ENCODE measurements at places on chromosomes 5 and 9.

DNA sequence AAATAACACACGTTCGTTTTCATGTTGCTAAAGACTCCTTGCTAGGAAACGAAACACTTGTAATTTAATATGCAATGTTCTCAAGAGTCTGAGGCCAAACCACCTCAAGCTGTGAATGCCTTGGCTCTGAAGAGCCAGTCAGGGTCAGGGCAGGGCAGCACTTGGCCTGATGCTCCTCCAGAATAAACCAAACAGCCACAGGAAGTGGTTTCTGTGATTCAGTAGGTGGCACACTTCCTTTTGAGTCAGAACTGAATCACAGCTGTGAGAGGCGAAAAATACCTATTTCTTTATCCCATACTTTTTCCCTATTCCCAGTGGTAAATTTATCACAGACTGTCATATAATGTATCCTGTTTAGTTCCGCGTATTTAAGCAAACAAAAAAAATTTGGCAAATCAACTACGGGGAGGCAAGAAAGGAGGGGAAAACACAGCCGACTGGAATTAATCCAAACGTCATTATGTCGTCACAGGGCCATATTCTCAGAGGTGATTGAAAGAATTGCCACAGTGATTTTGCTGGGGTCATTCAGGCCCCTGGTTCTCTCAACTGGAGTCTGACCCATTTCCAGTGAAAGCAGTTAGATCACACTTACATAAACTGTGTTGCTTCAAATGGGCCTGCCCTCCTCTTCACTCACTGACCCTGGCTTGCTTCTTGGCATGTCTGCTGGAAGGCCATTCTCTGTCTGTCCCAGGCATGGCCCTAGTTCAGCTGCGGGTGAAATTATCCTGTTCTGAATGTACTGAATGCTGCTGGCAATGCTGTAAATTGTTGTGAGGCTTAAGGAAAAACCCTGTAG, 71.2 kb downstream of the ARRDC3 start:
- DNase-seq: peak; percentile 89

DNA sequence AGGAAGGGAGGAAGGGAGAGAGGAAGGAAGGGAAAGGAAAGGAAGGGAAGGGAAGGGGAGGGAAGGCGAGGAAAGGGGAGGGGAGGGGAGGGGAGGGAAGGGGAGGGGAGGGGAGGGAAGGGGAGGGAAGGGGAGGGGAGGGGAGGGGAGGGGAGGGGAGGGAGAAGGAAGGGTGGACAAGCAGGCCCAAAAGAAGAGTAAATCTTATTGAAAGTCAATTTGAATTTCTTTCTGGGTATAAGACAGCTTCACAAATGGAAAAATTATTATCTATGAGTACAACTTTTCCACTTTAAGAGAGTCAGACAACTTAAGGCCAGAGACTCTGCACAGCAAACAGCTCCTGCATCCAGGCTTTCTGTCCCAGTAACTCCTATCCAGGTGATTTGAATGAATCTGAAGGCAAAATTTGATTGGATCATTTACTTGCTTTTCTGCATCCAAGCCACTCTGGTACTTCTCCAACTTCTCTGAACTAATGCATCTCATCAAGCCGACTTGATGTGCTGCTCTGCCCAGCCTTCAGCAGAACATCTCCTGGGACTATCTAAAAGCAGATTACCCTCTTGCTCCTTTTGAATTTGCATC, 363.4 kb upstream of the KIF2A start:
- no peak for DNase-seq

GRCh38 chr9:134422301-134423090, 96.2 kb downstream of the RXRA start:
- DNase-seq: no peak

DNA sequence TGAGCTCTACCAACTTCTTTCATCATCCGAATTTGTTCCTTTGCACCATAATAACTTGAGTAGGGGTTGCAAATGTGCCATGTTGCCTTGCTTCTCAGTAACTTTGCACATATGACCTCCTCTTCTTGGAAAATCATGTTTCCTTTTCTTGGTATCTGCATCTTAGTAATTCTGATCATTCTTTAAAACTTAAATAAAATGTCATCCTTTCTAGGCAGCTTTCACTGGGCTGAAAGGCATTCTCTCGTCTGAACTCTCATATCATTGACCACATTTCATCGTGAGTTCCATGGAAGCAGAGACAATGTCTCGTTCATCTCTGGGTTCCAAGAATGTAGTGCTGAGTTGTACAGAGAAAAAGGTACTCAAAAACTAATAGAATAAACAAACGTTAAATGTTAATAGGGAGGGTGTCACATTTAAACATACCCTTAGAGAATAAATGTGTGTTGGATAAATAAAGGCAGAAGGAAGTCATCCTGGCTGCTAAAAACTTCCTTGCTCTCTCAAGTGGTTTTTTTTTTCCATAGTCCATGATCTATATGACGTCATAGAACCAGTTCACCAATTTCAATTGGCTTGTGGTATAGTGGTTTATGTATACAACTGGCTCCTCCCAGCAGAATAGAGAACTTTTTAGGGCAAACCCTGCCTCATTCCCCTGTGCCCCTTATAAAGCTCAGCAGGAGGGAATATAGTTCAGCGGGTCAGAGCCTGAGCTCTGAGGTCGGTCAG, 218.1 kb upstream of the TRIM32 start:
- no peak for DNase-seq

DNA sequence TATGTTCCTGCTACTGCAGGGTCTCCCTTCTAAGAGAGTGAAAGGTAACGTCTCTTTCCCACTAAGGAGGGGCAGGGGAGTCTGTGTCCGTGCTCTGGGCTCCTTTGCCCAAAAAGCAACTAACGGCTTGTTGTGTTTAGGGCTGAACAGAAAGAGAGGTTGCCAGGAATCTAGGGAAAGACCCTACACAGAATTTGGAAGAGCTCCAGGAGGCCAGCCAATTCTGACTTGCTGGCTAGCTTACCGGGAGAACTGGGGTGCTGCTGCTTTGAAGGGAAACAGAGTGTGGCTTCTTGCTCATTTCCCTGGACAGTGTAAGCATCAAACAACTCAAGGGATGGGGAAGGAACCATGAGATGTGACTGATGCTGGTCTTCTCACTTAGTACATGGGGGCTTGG, 176.1 kb downstream of the GADD45G start:
- DNase-seq: no peak

- DNase-seq: no peak
These were observed 31.9 kb downstream of the ADAMTSL2 start for GRCh38 chr9:133566382-133566781.

GRCh38 chr5:33227746-33228145, 213.0 kb upstream of the TARS1 start:
- DNase-seq: no peak

DNA sequence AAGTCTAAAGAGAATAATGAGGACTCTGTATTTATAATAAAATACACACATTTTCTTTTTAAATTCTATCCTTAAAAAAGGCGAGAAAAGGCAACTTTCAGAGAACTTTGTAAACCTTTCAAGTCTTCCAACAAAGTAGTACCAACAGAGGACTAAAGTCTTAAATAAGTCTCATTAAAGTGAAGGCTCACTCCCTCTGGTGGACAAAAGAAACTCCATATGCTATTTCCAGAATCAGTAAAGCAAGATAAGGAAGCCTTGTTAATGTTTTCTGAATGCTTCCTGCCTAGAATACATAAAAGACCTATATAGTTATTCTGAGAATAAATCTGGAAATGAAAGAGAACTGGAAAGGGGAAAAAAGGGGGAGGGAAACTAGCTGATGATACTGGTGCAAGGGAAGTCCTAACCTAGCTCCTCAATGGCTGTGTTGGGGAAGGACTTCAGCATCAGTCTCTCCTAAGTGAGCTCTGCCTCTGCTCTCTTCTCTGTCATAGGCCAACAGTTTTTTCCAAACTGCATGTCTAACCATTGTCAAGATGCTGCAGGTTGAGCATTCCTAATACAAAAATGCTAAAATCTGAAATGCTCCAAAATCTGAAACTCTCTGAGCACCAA, 7.2 kb downstream of the HMGCS1 start:
- DNase-seq: peak; percentile 51

DNA sequence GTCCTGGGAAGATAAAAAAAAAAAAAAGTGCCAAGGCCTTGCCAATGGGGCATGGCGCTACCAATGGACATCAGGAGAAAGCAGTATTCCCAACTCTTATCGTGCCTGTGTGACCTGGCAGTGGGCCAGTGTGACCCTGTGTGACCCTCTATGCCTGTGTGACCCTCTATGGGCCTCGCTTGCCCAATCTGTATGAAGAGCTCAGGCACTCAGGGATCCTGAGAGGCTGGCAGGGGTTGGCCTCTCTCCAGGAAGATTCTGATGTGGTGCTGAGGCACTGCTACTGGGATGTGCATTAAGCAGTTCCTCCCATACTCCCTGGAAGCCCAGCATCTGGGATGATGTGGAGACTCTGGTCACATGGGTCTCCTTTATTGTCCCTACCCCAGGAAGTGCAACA, 179.2 kb downstream of the MACROH2A1 start:
- no peak for DNase-seq

DNA sequence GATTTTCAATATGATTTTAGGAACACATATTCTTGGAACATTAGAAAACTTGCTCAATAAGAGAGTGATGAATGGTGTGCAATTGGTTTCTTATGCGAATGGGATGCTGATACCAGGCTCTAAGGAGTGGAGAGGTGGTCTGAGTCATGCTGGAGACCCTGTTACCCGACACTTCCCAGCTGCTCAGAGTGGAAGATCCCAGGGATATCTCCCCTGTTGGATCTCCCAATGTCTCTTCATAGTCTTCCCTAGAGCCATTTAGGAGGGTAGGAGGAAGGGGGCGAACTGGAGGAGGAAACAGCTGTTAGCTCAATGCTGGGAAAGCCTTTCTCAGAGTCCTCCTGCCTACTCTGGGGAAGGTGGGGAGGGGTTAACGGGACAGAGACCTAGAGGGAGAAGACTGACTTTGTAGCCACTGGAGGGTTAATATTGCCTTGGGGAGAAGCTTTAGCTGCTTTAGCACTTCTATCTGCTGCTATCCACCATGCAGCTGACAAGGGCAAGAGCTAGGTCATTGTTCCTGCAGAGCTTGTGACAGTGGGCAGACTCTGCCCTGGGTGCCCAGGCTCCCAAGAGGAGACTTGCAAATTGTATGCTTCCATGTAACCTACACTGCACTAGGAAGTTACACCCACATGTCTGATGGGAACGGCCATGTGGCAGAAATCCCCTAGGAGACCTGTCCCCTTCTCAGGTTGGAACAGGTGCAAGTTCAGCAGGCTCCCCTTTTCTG, 301.0 kb downstream of the GADD45G start:
- DNase-seq: no peak

DNA sequence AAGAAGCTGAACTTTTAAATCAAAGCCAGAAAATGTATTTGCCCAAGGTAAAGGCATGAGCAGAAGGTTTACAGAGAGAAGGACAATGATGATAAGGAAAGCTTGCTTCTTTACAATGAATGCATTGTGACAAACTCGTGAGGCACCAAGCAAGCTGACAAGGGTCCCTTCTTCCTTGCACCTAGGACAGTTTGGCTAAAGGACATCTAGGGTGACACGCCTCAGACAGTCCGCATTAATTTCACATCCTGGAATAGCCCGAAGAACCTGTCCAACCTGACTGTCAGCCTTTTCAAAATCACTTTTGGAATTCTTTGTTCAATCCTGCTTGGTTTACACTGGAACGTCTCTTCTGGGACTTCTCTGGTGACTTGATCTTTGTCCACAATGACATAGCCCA, 146.4 kb upstream of the MAP3K1 start:
- DNase-seq: no peak

- no peak for DNase-seq
These were observed 593.8 kb downstream of the ISL1 start for GRCh38 chr5:51977014-51977413.

DNA sequence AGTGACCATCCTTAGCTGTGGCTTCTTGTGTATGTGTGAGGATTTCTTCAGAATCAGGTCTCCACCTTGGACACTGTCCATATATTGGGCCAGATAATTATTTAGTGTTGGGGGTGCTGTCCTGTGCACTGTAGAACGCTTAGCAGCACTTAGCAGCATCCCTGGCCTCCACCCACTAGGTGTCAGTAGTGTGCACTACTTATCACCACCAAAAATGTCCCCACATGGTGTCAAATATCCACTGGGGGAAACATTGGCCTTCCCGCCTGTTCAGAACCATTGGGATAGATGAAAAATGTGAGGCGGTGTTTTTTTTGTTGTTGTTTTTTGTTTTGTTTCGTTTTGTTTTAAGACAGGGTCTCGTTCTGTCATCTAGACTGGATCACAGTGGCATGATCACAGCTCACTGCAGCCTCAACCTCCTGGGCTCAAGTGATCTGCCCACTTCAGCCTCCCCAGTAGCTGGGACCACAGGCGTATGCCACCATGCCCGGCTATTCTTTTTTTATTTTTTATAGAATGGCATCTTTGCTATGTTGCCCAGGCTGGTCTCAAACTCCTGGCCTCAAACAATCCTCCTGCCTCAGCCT, 67.7 kb downstream of the TENT4A start:
- peak; percentile 50 for DNase-seq

GRCh38 chr9:21555911-21556310, 73.8 kb upstream of the IFNE start:
- DNase-seq: no peak

- peak; percentile 81 for DNase-seq
These were observed 1.6 kb downstream of the B4GALT1 start for GRCh38 chr9:33165263-33166151.

DNA sequence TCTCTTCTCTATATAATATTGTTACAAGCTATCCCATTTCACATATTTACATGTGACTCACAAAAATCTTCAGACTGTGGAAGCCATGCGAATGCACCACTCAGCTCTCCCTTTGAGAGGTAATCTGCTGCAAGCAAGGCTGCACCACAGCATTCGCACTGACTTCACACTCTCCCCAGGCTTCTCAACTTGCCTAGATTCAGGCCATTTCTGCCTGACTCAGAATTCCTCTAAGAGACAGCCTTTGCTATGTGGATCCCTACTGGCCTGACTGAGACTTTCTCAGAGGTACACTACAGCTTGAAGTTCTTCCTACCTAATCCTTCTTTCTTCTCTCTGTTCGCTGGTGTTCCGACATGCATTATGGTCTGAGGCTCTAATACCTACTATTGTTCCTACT, 21.1 kb upstream of the DMRTA1 start:
- DNase-seq: no peak

DNA sequence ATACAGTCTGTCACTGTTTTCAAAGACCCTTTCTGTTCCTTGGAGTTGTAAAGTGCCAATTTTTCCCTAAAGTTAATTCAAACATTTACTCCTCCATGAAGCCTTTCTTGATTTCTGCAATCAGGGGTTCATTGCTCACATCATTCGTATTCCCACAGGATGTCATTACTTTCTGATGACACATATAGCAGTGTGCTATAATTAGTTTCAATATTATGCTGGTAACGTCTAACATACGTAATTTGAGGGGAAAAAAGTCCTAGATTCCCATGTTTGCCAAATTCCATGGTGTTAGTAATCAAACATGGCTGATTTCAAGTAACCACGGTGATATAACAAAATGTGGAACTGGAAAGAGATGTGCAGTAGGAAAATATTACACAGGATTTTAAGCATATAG, 468.2 kb upstream of the MEF2C start:
- no peak for DNase-seq

- DNase-seq: no peak
These were observed 88.9 kb downstream of the SNCAIP start for GRCh38 chr5:122400938-122401337.

- no peak for DNase-seq
These were observed 27.6 kb downstream of the DAP start for GRCh38 chr5:10733426-10733825.

- DNase-seq: no peak
These were observed 145.4 kb downstream of the ENTREP1 start for GRCh38 chr9:69470186-69470977.

GRCh38 chr5:133688391-133688790, 76.0 kb upstream of the FSTL4 start:
- DNase-seq: peak; percentile 39
